ENCODE measurements at places on chromosomes 3 and 15.

DNA sequence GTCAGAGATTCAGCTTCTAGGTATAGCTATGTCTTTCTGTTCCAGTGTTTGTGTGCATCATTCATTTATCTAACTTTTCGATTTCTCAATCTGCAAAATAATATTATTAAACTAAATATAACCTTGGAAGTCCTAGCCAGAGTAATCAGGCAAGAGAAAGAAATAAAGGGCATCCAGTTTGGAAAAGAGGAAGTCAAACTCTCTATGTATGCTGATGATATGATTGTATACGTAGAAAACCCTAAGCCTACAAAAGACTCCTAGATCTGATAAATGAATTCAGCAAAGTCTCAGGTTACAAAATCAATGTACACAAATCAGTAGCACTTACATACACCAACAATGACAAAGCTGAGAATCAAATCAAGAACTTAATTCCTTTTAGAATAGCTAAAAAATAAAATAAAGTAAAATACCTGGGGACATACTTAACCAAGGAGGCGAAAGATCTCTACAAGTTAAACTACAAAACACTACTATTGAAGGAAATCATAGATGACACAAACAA, 718.2 kb downstream of the NTRK3 start:
- no peak for DNase-seq

- DNase-seq: no peak
Observed at GRCh38 chr3:53074366-53074696, 28.5 kb upstream of the SFMBT1 start.

- DNase-seq: no peak
Observed at GRCh38 chr15:67050522-67051087, 14.8 kb upstream of the SMAD3 start.

DNA sequence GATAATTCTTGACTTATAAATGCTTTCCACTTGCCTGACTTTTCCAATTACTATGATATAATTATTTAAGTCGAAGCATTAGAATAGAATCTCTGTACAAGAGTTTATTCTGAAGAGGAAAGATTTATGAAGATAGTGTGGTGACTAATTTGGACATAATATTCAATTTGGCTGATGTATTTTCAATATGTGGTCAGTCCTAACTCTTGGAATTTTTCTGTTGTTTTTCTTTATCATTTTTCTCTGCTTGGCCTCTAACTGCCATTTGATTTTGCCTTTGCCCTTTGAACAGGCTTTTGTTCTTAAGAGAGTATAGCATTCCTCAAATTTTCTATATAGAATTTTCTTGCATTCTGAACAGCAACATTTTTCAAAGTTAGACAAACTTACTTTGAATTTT, 2.6 kb upstream of the MDFIC2 start:
- DNase-seq: no peak

GRCh38 chr3:32176989-32177701, 61.3 kb upstream of the CMTM8 start:
- peak; percentile 35 for DNase-seq

DNA sequence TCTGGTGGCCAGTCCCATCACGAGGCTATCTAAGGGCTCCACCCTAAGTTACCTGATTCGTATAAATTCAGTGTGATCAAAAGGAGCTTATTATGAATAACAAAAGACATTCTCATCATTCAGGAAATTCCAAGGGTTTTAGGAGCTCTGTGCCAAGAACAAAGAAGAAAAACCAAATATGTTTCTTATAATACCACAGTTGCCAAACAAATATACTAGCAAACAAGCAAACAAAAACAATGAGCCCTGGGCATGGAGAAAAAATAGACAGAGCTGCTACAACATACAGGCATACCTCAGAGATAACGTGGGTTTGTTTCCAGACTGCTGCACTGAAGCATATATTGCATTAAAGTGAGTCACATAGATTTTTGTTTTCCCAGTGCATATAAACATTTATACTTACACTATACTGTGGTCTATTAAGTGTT, 20.2 kb upstream of the CFAP161 start:
- no peak for DNase-seq

- DNase-seq: no peak
Observed at GRCh38 chr3:178097576-178097975, 438.7 kb upstream of the KCNMB2 start.

DNA sequence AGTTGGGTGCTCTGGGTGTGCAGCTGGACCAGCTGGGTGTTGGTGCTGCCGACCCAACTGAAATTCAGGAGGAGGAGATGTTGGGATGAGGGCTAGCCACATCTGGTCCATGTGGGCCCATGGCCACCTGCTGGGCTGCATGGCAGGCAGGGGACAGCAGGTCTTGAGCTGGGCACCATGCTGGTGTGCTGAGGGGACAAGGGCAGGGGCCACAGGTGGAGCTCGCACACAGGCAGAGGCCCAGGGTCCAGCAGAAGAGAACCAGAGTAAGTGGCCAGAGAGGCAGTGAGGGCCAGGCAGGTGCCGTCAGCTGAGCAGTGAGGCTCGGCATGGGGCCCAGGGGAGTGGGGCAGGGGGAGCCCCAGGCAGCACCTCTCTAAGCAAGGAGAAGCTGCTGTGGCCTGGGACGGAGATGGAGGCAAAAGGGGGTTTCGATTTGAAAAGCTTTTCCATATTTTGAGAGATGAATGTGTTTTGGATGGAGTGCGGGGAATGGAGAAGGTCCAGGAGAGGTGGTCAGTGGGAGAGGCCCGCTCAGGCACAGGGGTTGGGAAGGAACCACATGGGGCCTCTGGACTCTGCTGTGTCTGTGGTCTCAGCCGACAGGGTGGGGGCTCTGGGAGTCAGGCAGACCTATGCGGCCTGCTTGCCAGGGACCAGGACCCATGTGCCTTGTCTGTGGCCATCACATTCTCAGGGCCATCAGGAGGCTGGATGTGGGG, 30.5 kb upstream of the PLXNA1 start:
- DNase-seq: no peak

GRCh38 chr3:74591946-74592345, 22.5 kb downstream of the CNTN3 start:
- no peak for DNase-seq

DNA sequence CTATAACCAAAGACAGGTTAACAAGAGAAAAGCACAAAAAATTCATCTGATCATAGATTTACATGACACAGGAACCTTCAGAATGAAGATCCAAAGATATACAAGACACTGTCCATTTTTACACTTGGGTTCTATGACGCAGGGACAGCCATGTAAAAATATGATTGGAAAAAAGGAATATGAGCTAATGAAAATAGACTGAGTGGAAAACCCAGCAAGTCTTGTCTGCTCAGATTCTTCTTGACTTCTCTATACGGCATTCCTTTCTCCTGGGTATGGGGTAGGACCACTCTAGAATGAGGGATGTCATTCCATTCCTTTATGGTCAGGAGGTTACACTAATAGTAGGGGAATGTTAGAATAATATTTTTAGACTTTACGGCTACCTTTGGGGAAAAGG, 46.9 kb downstream of the WDR49 start:
- no peak for DNase-seq

GRCh38 chr3:33181229-33181628, 37.4 kb downstream of the SUSD5 start:
- no peak for DNase-seq

GRCh38 chr15:101167411-101167752, 84.5 kb downstream of the CHSY1 start:
- no peak for DNase-seq

GRCh38 chr15:81225161-81225671, 28.5 kb downstream of the IL16 start:
- DNase-seq: no peak

DNA sequence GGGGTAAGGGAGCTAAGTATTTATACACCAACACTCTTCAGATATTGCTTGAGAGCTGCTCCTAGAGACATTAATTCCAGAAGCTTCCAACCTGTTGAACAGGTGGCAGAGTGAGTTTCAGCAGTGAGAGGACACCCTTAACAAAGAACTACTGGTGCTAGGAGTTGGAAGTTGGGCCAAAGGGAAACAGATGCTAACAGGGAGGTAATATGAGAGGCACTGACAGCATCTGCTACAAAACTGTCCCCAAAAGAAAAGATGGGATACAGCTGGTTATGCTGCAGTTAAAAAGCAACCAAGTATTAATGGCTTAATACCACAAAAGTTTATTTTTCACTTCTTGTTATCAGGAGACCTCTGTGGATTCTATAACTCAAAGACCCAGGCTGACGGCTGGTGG, 104.5 kb upstream of the SATB1 start:
- no peak for DNase-seq

- DNase-seq: no peak
Observed at GRCh38 chr3:66483006-66483405, 17.8 kb downstream of the LRIG1 start.

GRCh38 chr3:121724130-121724529, 25.4 kb downstream of the GOLGB1 start:
- no peak for DNase-seq

- DNase-seq: no peak
Observed at GRCh38 chr3:194368918-194369317, 625 bp downstream of the LRRC15 start.

GRCh38 chr3:151430821-151431484, 29.9 kb downstream of the IGSF10 start:
- DNase-seq: no peak

DNA sequence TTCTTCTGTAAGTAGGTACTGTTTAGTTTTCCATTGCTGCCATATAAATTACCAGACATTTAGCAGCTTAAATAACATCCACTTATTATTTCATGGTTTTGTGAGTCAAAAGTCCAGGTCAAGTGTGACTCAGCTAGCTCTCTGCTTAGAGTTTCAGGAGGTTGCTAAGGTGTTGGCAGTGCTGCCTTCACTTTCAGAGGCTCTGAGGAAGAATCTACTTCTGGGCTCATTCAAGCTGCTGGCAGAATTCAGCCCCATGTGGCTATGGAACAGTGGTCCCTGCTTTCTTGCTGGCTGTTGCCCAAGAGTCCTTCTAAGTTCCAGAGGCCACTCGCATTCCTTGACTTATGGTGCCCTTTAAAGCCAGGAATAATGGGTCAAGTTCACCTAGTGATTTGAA, 4.5 kb downstream of the CFAP44 start:
- no peak for DNase-seq

DNA sequence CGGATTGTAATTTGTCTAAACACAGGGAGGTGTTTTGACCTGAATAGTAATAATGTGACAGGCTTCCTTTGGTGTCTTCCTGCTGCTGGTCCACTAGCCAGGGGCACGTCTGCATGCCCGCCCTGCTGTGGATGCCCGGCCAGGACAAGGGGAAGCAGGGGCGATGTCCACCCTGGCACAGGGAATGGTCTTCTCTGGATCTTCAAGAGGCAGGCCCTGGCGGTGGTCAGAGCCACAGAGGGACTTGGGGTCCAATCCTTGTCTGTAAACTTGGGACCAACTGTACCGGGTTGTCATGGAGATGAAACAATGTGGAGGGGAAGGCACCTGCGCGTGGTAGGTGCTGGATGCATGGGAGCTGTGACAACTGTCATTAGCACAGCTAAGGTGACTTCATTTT, 134.1 kb downstream of the RPLP1 start:
- no peak for DNase-seq

DNA sequence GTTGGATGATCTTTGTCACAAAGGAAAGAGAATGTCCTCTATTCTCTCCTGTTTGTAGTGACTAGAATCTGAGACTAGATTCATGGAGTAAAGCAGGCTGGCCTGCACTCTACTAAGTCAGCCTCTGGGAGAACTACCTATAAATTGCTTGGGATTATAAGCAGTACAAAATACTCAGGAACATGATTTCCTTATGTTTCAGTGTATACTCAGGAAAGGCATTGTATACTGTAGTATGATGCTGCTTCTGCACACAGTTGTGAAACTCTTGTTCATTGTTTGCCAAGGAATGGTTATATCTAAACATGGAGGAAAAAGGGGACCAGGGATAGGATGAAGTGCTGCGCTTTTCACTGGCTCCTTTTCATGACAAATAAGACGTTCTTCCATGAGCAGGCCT, 49.2 kb downstream of the OXSR1 start:
- DNase-seq: no peak

DNA sequence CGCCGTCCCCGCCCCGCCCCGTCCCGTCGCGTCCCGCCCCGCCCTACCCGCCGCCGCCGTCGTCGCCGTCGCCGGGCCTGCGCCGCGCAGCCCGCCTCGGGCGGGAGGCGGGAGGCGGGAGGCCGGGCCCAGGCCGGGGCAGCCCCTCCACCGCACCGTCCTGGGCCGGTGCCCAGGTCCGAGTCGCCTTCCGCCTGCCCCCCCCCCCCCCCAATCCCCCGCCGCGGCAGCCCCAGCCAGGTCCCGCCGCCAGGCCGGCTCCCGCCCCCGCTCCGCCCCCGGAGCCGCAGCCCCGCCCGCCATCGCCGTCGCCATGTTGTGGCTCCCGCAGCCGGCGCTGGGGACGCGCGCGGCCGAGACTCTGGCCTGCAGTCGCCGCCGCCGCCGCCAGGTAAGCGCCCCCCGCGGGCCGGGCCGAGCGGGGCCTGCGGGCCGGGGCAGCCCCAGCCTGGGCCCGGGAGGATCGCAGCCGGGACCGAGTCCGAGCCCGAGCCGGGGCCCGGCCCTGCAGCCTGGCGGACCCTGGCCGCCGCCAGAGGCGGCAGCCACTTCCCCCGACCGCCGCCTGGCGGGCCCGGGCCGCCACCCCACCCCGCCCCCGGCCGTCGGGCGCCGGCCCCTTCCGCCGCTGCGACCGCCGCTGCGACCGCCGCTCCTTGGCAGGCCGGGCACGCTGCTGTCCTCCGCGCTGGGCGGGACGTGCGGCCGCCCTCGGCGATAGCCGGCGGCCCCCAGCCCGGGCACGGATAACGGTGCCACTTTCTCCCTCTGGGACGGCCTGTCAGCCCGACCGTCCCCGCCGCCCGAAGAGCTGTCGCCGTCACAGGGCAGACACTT, at the start of gene ZNF592:
TSS of gene ZNF592 (plus strand) at position 319 of the 837 bp plus-strand sequence. CDS start 34,084 bp downstream, outside the sequence.
- DNase-seq: no peak

DNA sequence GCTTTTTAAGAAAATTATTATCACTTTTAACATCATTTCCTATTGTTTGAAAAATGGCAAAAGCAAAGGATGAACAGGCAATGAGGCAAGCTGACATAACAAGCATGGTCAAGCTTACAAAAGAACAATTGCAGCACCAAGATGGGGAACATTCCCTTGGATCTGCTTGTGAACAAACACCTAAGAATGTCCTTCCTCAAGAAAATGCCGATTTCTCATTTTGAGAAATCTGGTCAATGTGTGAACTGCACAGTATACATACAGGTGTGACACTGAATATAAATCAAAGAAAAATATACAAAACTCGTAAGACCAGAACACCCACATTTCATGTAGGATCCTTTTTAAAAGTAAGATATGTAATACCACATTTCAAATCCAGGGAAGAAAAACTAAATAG, 58.9 kb downstream of the LRRFIP2 start:
- DNase-seq: no peak

DNA sequence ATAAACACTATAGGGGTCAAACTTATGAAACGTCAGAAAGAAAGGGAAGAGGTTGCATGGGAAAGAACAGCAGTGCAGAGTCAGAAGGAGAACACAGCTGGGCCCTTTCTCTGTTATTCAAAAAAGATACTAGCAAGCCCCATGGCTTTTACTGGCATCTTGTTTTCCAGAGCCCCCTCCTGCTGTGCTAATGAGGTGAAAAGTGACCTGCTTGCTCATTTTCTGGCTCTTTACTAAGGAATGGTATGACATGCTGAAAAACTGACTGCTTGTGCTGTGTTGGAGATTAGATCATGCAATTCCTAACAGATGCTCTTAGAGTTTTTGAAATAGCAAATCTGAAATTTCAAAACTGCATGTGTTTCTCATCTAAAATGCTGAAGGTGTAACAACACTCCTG, 541.6 kb upstream of the ALCAM start:
- DNase-seq: no peak

GRCh38 chr3:167929968-167930367, 165.8 kb downstream of the GOLIM4 start:
- DNase-seq: no peak

GRCh38 chr3:197503652-197504051, 52.1 kb downstream of the BDH1 start:
- DNase-seq: no peak
